CD4-positive, alpha-beta T cell treated with Interleukin-4 for 4 hours (primary cell): ENCODE measurements at places on chromosomes 1 and 21.

DNA sequence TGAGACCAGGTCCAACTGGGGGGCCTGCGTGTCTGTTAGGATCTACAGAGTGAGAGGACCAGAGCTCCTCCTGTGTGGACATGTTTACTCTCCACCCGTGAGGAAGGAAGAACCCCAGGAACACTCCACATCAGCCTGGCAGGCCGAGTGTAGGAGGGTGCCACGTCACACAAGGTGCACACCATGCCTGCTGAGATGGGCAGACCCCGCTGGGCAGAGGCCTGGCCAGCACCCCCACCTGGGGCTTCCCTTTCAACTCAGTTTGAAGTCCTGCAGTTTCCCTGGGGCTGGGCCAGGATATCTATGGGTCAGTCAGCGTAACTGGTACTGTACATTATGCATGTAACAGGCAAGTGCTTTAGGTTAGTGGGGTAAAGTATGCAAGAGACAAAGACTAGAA lies 30.1 kb upstream of the PCBP3 start:
- DNase-seq = no peak

- peak; percentile 48 for DNase-seq
These were observed at the start of gene ABL2 for GRCh38 chr1:179229214-179230140. Gene ABL2, minus strand, starts transcription at chr1:179229677. Its CDS starts 280 bp downstream, at chr1:179229397.

DNA sequence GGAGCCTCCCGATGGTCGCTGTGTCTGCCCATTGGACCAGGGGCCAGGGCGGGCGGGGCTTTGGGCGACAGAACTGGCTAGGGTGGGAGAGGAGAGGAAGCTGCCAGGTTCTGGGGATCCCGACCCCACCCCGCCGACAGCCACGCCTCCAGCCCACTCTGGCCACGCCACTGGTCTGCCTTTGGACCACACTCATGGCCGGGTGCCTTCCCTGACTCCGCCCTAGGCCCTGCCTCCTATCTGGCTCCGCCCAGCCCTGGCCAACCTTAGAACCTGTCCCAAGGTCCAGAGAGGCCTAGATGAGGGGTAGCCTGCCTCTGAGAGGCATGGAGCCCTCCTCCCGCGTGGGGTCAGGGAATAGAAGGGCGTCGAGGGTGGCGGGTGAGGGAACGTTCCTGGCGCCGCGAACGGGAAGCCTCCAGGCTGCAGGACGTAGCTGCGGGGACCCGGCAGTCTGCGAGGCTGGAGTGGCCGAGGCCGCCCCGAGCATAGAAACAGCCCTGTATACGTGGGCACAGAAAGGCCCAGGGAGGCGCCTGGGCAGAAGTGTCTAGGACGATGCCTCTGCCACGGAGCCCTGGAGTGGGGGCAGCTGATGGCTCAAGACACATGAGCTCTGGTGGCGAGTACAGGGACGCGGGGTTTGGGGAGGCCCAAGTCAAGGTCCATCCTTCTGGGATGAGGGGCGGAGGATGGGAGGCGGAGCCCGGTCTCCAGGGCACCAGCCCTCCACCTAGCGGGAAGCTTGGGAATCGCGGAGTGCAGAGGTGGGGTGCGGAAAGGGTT lies 11.5 kb upstream of the COL16A1 start:
- DNase-seq = no peak

DNA sequence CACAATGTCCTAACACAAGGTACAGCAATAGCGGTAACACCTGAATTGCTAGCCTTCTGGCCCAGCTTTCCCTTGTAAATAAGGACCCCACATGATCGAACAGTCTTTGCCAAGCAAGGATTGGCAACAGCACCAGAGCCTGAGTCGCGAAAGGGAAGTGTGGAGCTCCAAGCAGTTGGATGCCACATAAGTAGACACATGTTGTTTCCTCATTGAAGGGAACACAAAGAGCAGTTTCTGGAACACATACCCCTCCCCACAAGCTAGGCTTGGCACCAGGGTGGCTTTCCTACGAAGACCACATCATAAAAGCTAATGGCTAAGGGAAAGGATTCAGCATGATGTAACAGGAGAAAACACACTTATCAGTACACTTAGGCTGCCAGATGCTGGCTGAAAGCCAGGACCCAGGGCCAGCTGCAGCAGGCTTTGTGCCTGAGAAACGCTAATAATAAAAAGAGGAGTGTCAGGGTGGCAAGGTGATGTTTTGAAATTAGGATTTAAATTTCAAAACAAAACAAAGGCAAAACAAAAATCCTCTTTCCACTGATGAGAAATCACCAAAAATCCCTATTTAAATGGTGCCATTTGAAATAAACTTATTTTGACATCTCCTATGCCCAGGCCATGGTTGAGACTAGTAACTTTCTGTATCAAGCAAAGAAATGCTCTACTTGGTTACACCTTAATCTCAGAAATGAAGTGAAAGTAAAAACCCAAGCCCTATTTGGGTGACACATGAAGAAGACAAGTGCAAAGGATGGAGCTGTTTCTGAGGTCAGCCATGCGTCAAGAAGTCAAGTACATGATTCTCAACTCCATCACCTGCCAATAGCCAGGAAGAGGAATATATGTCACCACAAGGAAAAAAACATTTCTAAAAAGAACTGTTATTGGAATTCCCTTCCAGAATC lies 11.9 kb upstream of the CPLANE2 start:
- no peak for DNase-seq

DNA sequence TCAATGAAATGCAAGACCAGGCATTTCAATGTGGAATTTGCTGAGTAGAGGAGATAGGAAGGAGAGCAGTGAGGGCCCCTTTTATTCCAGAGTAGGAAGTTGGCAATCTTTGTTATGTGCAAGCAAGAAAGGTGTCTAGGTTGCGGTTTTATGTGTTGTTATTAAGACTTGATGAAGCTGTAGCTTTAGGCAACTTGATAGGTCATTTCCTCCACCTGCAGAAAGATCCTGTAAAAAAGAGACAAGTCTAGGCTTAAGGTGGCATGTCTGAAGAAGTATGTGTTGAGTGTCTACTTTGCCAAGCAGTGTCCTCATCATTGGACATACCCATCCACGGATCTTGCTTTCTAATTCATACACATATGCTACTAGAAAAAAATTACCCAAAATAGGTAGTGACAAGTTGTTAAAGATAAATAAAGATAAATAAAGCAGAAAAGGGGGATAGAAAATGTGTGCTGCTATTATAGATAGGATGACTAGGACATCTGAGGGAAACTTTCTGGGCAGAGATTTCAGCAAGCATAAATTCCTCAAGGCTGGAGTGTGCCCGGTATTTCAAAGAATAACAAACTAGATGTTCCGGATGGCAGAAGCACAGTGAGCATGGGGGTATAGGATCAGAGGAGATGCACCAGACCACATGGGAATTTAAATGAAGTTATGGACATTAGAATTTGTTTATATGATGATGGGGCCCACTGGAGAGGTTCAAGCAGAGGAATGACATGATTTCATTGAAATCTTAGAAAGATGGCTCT lies 335.0 kb downstream of the TGFB2 start:
- no peak for DNase-seq

GRCh38 chr1:55129194-55129728 lies 85.9 kb downstream of the USP24 start:
- no peak for DNase-seq
